NCI-H1930 (cell line): ENCODE measurements at places on chromosomes 12 and 14.
A peak's percentile ranks its signal among the peaks of the same experiment; 100 is the strongest.

GRCh38 chr14:77508249-77508648, 9.6 kb upstream of the ISM2 start:
- DNase-seq: no peak

- no peak for DNase-seq
Observed at GRCh38 chr14:72443256-72443655, 450.6 kb downstream of the DPF3 start.

DNA sequence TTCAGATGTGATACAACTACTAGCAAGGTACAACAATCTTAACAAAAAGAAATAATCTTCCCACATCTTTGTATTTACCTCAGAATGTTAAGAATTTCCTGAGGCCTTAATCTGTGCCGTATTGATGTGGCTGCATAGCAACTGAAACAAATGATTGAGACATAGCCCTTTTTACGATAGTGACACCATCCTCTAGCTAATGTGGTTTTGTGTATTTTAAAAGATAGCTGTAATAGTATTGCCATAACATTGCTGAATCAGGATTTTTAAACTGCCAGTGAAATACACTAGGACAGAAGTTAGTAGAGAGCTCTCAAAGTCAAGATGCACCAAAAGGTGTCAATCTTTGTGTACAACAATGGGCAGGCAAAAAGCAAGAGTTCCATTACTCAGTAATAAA, 11.9 kb downstream of the NPAS3 start:
- no peak for DNase-seq

GRCh38 chr14:71198687-71199086, 291.4 kb downstream of the PCNX1 start:
- DNase-seq: no peak

DNA sequence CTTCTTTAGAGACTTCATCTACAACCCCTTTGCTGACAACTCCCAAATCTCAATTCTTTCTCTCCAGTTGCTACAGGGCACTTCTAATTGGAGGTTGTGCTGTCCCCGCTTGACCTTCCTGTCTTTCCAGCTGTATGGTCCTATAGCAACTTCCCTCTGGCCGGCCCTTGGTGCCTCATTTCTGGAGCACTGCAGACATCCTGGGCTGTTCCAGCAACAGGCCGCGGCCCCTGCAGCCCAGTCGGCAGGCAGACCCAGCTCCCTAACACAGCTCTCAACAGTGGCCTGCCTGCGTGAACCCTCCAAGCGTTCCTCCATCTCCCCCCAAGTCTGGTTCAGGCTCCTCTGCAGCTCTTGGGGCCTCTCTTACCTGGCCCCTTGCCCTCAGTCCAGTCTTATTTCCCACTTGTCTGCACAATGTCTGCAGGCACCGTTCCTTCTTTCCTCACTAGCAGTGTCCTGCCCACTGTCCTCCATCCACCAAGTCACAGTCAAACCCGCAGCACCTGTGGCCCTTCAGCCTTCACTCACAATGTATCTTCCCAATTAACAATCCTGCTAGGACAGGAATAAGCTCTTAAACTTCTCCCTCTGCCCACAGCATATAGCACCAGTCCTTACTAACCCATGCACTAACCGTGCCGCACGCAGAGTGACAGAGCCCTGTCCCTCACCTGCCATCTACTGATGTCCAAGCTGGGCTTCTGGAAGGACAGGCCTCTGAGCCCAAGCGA, 1.6 kb upstream of the EML1 start:
- no peak for DNase-seq

- DNase-seq: no peak
Observed at GRCh38 chr14:101879529-101880336, 84.6 kb upstream of the DYNC1H1 start.

DNA sequence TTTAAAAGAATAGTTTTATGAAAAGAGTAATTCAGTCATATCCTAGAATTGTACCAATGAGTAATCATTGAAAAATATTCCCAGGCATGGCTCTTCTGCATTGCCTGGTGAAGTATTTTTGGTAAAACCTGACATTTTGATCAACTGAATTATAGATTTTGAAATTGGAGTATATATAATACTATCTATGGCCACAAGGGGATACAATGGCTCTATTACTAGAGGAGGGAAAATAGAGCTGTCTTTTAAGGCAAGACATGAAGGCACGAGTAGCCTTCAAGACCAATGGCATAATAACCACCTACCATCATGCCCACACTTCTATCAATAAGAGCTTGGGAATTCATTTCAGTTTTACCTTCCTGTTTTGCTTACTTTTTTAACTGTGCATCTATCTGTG, 1241.4 kb upstream of the TMEM132C start:
- DNase-seq: no peak

DNA sequence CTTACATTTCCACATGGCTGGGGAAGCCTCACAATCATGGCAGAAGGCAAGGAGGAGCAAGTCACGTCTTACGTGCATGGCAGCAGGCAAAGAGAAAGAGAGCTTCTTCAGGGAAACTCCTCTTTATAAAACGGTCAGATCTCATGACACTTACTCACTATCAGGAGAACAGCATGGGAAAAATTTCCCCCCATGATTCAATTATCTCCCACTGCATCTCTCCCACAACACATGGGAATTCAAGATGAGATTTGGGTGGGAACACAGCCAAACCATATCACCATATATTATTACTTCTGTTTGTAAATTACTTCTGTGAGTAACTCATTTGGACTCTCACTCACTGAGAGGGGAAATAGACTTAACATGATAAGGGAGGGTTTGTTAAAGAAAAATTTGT, 1496.8 kb upstream of the TMEM132C start:
- no peak for DNase-seq

DNA sequence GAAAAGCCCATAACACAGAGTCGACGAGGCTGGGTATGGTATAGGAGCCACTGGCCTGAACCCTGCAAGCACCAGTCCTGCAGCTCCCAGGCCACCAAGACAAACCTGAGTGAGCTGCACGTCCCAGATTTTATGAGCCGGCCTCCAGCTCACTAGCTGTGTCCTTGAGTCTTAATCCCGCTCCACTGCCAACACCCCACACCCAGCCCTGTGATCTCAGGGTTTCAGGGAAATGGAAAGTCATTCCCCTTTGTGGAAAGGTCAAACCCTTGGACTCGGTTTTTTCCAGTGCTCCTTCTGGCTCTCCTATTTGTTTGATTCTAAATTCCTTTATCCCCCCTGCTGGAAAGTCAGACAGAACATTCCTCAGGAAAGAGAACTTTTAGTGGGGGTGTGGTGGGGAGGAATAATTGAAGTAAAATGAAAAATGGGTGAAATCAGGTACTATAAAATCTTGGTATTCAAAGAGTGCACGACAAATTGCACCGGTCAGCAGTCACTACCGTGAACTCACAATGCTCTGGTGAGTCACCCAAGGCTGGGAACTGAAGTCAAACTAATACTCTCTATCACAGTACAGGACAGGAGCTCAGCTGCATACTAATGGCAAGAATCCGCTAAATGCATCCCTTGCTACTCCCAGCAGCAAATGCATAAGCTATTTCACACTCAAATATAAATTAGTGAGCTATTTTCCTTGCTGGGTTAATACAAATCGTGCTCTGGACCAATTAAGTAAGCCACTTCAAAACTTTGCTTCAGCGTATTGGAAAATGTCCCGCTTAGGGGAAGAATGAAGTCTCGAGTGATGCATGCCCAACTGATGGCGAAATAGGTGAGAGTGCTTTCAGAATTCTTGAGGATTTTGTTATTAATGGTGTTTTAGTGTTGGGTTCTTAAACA, 9.0 kb downstream of the PITPNM2 start:
- no peak for DNase-seq

GRCh38 chr14:23123419-23123818, 4.4 kb upstream of the CEBPE start:
- DNase-seq: no peak

GRCh38 chr12:123748161-123748560, 13.9 kb upstream of the DNAH10 start:
- DNase-seq: no peak

DNA sequence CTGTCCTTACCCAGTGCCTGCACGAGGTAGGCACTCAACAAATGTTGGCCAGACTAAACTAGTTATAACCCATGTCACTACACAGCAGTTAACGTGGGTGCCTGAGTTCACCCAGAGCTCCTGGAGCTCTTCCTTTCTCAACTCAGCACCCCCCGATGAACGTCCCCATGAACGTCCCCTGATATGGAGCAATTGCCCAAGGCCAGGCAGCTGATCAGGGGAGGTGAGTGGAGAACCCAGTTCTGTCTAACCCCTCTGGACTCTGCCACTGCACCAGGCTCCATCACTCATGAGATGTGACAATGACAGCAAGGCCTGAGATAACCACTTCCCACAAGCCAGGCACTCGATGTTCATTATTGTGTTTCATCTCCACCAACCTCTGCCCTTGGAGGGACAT, 199.0 kb downstream of the BCL11B start:
- DNase-seq: no peak

GRCh38 chr12:106107566-106107965, 31.2 kb downstream of the NUAK1 start:
- no peak for DNase-seq

- DNase-seq: peak; percentile 73
Observed at GRCh38 chr14:69574263-69574953, at the start of gene CCDC177. CCDC177 (minus strand) TSS chr14:69574871; CDS start chr14:69573622, 1,249 bp downstream.

DNA sequence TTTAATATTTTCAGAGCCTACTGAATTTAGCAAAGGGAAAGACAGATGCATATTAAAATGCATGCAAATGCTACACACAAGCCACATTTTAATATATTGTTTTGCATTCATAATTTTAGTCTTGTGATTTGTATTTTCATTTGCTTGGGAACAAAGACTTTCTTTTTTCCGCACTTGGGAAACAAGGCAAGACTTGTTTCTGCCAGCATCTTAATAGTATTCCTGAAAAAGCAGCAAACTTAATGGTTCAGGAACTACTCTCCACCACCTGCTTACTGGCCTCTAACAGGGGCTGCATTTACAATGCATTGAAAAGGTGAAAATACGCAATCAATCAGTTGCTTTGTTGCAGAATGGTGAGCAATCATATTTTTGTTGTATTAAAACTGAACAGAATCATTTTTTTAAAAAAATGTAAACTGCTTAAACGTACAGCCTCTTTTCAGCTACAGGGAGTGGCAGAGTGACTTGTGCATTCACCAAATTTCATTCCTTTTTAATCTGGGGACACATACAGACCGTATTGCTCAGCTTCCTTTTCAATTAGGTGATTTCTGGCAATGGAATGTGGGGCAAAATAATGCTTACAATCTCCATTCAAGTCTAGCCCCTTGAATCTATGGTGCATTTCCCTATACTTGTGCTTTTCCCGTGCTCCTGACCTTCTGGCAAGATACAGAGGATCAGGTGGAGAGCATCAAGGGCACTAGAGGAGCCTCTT, 144.1 kb upstream of the BTG1 start:
- no peak for DNase-seq

DNA sequence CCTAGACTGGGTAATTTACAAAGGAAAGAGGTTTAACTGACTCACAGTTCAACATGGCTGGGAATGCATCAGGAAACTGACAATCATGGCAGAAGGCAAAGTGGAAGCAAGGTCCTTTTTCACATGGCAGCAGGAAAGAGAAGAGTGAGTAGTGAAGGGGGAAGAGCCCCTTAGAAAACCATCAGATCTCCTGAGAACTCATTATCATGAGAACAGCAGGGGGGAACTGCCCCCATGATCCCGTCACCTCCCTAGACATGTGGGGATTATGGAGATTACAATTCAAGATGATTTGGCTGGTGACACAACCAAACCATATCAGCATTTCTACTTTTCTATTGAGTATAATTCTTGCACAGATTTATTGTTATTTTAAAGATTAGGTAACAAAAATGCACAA, 822.1 kb upstream of the FLRT2 start:
- DNase-seq: no peak

GRCh38 chr14:87483271-87484260, 509.4 kb downstream of the GALC start:
- no peak for DNase-seq

- DNase-seq: no peak
Observed at GRCh38 chr14:106318700-106319099, 792.3 kb downstream of the TMEM121 start.

GRCh38 chr12:34405286-34406227, 383.3 kb downstream of the ALG10 start:
- no peak for DNase-seq
